Vagina (tissue), 2 donors: ENCODE measurements at places on chromosomes 5 and 9. TPM values are rescaled to one million over a fixed set of nuclear protein-coding genes. Genes with fewer than 3 reads are reported as not detected.

HEMGN gene
- total RNA-seq, result not detected

GABBR2 gene
- not detected for total RNA-seq

HAPLN1 gene
- total RNA-seq, result not detected

PRDM9 gene
- not detected for total RNA-seq

GRIN1 gene
- 0.74 TPM for total RNA-seq

IER5L gene
- total RNA-seq, result 34.4 TPM

NOXA1 gene
- 2.9 TPM for total RNA-seq

STING1 gene
- 103 TPM for total RNA-seq

WDR55 gene
- 19.9 TPM for total RNA-seq
